ENCODE measurements at places on chromosomes 5 and 9. TPM values are rescaled to one million over a fixed set of nuclear protein-coding genes. Genes with fewer than 3 reads are reported as not detected.

- DNase-seq, result peak; percentile 52
Observed at GRCh38 chr5:148820461-148821395, 5.7 kb upstream of the ADRB2 start.

DNA sequence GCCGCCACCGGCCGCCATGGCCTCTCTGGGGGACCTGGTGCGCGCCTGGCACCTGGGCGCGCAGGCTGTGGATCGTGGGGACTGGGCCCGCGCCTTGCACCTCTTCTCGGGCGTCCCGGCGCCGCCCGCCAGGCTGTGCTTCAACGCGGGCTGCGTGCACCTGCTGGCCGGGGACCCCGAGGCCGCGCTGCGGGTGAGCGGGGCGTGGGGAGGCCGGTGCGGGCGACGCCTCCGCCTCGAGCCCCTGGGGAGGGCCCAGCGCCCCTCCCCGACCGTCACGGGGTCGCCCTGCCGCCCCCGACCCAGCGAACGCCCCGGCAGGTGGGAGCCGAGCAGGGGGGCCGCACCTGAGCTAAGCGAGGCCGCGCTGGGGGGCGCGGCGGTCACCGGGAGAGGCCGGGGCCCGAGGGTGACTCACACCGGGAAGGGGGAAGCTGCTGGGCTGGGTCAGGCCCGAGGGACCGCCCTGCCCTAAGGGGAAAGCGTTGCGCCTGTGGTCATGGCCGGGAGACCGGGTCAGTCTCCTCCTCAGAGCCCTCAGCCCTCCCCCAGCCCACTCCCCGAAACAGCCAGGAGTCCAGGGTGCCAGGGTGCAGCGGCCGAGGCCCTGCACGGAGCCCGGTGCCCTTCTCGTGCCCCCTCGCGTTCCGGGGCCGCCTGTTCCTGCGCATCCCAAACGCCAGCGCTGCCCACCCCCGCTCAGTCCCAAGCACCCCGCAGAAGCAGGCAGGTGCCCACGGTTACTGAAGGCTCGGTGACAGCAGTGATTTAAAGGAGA lies 510 bp downstream of the NOXA1 start:
- DNase-seq, result no peak

The HMCN2 gene
- under 0.01 TPM for total RNA-seq

DNA sequence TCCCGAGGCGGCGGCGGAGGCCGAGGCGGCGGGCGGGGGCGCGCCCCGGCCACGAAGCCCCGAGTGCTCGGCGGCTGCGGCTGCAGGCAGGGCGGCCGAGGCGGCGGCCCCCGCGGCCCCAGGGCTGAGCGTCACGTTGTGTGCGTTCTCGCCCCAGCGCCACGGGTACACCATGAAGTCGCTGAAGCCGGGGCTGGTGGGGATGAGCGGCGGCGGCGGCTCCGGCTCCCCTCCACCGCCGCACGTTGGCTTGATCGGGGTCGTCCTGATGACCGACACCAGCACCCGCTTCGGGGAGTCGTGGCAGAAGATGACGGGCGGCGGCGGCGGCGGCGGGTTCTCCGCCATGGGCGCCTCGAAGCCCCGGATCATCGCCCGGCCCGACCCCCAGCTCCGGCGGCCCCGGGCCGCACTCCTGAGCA lies 498 bp downstream of the ZNF367 start:
- no peak for DNase-seq

- no peak for DNase-seq
Observed at GRCh38 chr9:137851516-137852267, 25.9 kb upstream of the CACNA1B start.

The SLC22A4 gene
- total RNA-seq, result 5.7 TPM

DNA sequence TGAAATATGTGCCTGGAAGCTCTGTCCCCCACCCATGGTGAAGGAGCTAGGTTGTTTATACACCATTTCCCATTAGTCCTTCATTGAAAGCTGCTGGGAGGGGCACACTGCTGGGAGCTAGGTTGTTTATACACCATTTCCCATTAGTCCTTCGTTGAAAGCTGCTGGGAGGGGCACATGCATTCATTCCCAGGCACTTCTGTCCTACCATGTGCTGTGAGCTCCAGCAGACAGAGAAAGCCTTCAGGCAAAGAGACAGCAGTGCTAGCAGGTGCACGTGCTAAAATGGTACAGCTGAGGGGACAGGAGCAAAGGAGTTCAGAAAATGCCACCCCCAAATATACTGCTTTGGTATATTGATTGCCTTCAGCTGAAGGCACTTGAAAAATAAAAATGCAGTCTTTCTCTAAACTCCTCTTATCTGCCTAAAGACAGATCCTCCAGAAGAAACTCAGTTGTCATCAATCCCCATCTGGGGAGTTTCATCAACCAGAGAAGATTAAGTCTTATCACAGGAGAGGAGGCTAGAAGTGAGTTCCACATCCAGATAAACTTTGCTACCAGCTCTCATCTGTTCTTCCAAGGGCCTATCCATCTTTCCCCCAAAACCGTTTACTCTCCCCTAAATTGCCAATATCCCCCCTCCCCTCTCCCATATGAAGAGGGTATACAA lies 27.7 kb upstream of the DAPK1 start:
- no peak for DNase-seq

GRCh38 chr5:16665601-16666000 lies 48.8 kb upstream of the RETREG1 start:
- DNase-seq, result no peak

- no peak for DNase-seq
Observed at GRCh38 chr5:126016256-126016655, 407.0 kb upstream of the GRAMD2B start.

The SPINK13 gene
- not detected for total RNA-seq

DNA sequence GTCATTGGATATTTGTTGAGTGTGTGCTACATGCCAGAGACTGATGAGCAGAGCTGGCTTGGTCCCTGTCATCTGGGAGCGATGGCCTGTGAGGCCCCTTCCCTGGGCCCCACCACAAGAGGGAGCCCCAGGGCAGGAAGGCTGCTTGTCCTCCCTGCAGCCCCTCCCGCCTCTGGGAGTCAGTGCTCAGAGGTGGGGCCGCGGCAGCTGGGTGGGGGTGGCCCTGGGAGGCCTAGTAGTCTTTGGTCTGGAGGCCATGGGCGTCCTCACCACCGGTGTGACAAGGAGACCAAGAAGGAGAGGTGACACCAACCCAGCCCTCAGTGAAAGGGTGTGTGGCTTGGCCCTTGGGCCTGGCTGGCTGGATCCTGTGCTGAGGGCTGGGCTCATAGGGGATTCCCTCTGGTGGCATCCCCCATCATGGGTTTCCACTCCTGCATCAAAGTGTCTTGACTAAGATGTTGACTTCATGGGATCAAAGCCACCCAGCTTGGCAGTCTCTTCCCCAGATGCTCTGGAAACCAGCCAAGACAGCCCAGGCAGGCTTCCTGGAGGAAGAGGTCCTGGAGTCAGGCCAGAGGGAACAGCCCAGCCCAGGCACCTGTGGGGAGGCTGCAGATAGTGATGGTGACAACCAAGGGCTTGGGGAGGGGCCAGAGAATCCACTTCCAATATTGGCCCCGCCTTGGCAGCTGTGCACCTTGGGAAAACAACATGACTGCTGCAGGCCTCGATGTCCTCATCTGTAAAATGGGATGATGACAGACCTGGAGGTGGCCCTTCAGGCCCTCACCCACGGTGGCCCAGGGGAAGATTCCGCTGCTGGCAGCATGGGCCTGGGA lies 166.7 kb downstream of the GAPVD1 start:
- peak; percentile 19 for DNase-seq

The ADAMTS16 gene
- not detected for total RNA-seq

The ENHO gene
- total RNA-seq, result under 0.01 TPM

DNA sequence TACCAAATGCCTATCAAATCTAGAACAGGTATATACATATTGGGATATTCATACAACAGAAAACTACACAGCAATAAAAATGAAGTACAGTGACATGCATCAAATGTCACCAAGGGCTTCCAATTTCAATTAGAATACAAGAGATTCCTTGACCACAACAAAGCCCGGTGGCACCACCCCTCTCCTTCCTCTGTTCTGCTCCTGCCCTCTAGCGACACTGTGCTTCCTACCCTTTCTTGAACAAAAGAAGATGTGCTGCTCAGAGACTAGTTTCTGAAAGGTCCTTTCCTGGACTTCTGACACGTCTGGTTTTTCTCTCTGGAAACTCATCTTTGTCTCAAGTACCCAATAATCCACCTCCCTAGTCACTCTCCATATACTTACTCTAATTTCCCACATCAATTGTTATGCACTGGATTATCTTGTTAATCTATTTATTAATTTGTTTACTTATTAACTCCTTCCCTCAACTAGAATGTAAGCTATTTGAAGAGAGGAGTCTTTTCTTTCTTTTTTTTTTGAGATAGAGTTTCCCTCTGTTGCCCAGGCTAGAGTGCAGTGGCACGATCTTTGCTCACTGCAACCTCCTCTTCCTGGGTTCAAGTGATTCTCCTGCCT lies 70.4 kb upstream of the CTSV start:
- peak; percentile 61 for DNase-seq

The FABP6 gene
- not detected for total RNA-seq

GRCh38 chr5:3033033-3033755 lies 281.7 kb upstream of the IRX2 start:
- no peak for DNase-seq

DNA sequence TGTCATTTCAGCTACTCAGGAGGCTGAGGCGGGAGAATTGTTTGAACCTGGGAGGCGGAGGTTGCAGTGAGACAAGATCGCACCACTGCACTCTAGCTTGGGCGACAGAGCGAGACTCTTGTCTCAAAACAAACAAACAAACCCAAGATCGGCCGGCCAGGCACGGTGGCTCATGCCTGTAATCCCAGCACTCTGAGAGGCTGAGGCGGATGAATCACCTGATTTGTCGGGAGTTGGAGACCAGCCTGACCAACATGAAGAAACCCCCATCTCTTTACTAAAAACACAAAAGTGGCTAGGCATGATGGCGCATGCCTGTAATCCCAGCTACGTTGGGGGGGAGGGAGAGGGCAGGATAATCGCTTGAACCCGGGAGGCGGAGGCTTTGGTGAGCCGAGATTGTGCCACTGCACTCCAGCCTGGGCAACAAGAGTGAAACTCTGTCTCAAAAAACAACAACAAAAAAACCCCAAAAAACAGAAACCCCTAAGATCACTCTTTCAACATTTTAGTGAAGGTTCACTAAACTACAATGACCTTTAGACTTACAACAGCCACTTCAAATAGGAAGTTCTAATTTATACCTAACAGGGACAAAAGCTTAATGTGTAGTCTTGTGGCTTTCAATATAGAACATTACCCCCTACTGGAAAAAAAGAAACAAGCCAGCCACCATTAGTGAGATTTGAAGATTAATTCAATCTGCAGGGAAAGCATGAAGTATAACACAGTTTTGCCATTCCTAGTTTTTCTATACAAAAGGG lies 7.0 kb downstream of the HSPA9 start:
- DNase-seq, result no peak

DNA sequence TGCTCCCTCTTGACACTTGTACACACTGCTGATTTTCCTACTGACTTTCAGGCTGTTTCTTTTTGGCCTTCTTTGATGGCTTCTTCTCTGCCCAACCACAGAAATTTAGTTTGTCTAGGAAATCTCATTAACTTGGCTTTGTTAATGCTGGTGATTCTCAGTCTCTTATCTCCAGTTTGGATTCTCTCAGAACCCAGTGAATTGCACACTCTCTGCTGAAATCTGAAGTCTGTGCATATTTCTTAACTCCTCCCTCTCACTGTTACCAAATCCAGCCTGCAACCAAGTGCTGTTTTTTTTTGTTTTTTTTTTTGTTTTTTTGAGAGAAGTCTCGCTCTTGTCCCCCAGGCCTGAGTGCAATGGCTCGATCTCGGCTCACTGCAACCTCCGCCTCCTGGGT lies 117.2 kb downstream of the CDC42SE2 start:
- DNase-seq, result no peak

The TLX3 gene
- total RNA-seq, result not detected

DNA sequence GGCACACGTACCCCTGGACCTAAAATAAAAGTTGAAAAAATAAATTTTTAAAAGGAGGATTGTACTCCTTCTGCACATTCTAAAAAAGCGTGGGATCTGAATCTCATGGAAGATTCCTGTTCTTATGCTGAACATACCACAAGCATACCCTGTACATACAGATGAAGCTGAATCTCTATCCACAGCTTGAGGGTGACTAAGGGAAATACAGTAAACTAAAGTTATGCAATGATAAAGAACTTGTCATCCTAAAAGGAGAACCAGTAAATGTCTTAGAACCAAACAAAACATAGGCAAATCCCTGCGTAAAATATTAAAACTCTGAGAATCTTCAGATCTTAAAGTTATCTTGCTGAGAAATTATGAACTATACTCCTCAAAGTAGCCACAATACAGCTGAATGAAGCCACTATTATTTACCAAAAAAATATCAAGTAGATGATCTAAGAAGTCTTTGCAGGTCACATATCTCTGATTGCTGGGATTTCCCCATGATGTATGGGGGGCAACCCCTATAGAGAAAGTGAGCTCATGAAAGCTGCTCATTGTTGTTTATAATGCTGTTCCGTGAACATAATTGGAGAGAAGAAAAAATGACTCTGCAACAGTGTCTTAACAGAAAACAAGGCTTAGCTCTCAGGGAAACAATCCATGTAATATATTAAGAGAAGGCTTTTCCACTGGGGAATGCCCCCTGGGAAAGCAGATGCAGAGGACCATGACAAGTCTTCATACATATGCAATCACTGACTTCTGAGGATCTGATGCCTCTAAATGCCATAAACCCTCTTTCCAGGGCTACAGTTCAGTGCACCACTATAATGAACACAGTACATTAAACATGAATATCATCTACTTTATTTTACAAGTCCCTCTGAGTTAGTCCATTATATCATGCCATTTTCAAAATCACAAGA lies 210.1 kb downstream of the EPB41L4A start:
- DNase-seq, result no peak

DNA sequence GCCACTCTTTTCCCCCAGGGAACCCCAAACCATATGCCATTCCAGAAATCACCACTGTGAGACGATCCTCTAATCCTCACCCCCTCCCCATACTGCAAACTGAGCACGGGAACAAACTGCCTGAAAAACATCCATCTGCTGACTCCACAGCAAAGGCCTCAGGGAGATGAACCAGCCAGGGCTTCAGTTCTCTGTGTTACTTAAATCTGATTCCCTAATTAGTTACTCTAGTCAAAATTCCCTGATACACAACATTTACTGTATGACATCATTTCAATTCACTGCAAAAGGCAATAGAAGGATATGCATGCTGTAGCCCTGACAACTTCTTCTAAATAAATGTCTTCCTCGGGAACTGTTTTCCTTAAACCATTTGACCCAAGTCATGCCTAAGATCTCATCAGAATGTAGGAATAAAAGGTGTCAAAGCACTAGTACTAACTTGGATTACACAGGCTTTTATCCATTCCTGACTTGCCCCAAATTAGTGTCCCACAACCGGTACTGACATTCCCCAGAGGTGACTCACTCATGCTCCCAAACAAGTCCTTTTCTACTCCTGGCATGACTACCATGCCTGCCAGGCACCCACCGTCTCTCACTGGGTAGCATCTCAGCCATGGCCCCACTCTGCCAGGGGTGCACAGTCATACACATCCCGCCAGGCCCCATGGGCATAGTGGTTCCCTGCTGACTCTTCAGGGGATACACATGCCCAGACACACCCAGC lies 35.0 kb downstream of the MTX3 start:
- no peak for DNase-seq

The ISL1 gene
- total RNA-seq, result not detected

The MRPS27 gene
- 63.0 TPM for total RNA-seq

The C5orf47 gene
- total RNA-seq, result not detected
